Fibroblast of lung (primary cell): ENCODE measurements at places on chromosomes 4 and X. TPM values are rescaled to one million over a fixed set of nuclear protein-coding genes. Genes with fewer than 3 reads are reported as not detected.

GRCh38 chr4:114924311-114924710 is 189.1 kb downstream of the NDST4 start:
- no peaks in the 10 kb centered on the region for H3K27me3 ChIP-seq
- H3K27ac ChIP-seq: no peak overlapping the region
- H3K4me1 ChIP-seq: no peaks in the 10 kb centered on the region
- DNase-seq: no peak
- H3K36me3 ChIP-seq: no peaks in the 10 kb centered on the region
- no peak overlapping the region for H3K4me3 ChIP-seq

DRD5 gene
- total RNA-seq: not detected in 2 replicates

DNA sequence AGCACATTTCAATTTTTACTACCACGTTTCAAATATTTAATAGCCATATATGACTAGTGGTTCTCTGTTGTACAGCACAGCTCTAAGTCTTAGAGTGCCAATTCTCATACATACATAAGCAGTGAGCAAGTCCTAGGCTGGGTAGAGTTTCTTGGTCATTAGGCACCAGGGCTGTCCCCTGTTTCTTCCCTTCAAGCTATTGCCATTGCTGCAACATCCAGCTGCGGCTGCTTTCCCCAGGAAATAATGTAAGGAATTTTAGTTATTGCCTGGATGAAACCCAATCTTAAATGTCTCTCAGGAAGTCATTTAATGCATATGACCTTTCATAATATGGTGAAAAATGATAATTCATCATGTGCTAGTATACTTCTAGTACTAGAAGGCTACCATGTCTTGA is 74.1 kb upstream of the PPP3CA start:
- no peaks in the 10 kb centered on the region for H3K27me3 ChIP-seq
- no peak for DNase-seq
- no peak overlapping the region for H3K27ac ChIP-seq
- H3K4me1 ChIP-seq: no peaks in the 10 kb centered on the region

SLC10A7 gene
- total RNA-seq: 5.9 and 7.4 TPM in 2 replicates

GRCh38 chrX:20320461-20321159 is 53.9 kb upstream of the RPS6KA3 start:
- no peaks in the 10 kb centered on the region for H3K36me3 ChIP-seq
- no peak for DNase-seq
- no peak overlapping the region for H3K4me3 ChIP-seq
- no peak overlapping the region for H3K27ac ChIP-seq
- no peaks in the 10 kb centered on the region for H3K27me3 ChIP-seq
- H3K4me1 ChIP-seq: no peaks in the 10 kb centered on the region

ODAPH gene
- total RNA-seq: not detected in 2 replicates

- peaks cover 5% of the 10 kb centered on the region for H3K4me1 ChIP-seq
- H3K27ac ChIP-seq: no peak overlapping the region
- DNase-seq: no peak
- no peaks in the 10 kb centered on the region for H3K36me3 ChIP-seq
- no peak overlapping the region for H3K4me3 ChIP-seq
- H3K27me3 ChIP-seq: no peaks in the 10 kb centered on the region
Measured at GRCh38 chr4:2267841-2268240, 5.9 kb upstream of the MXD4 start.

CHST7 gene
- 8.5 and 11.2 TPM in 2 replicates for total RNA-seq

DNA sequence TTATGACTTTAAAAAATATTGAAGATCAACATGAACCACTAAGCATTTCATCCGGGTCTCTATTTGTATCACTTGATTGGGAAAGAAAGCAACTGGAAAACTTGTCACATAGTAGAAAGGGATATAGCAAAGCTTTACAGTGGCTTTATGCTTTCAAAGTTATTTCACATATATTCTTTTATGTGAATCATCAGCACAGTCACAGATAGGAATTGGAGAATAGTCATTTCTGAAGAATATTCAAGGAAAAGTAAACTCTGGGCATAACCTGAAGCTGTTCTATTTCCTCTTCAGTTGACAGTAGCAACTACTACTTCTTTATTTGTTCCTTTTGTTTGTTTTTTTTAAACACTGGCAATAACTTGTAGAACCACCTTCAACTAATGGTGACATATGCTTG is 50.5 kb downstream of the MND1 start:
- H3K4me3 ChIP-seq: no peak overlapping the region
- H3K4me1 ChIP-seq: peaks cover 2% of the 10 kb centered on the region
- DNase-seq: no peak
- no peak overlapping the region for H3K27ac ChIP-seq

UGT8 gene
- total RNA-seq: under 0.01 TPM in 1 of 2 replicates, not detected in the other

XAGE1A gene
- total RNA-seq: not detected in 2 replicates

- H3K27ac ChIP-seq: no peak overlapping the region
- H3K4me1 ChIP-seq: no peaks in the 10 kb centered on the region
- DNase-seq: no peak
- H3K36me3 ChIP-seq: no peaks in the 10 kb centered on the region
- H3K4me3 ChIP-seq: no peak overlapping the region
- no peaks in the 10 kb centered on the region for H3K27me3 ChIP-seq
Measured at GRCh38 chrX:105820247-105820646, 2.1 kb upstream of the NRK start.

TMSB15A gene
- 3.6 and 4.1 TPM in 2 replicates for total RNA-seq

DNA sequence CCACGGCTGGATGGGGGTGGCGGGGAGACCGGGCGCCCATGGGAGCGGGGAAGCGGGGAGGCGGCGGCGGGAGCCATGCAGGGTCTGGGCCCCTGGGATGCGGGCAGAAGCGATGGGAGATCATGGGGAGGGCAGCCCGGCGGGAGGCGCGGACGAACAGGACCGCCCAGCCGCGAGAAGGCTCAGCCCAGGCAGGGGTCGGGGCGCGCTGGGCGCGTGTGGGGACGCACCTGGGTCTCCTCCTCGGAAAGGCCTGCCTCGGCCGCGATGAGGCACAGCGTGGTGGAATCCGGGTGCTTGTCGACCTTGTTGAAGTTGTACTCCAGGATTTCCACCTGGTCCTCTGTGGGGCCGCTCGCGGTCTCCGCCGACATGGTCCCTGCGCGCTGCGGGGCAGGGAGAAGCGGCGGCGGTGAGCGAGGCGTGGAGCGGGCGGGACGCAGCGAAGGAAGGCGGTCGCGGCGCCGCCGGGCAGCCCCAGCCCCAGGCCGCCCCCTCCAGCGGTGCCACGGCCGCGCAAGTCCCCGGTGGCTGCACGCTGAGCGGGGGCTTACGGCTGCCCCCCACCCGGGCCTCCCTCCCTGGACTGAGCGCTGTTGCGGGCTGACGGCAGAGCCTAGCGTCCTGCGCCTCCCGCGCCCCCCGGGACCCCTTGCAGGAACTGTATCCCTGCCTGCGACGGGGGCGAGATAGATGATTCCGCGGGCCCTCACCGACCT is 25.3 kb downstream of the HOPX start:
- peak overlapping the region; percentile 44 for H3K4me3 ChIP-seq
- H3K4me1 ChIP-seq: no peaks in the 10 kb centered on the region
- no peak for DNase-seq
- peaks cover 8% of the 10 kb centered on the region for H3K27me3 ChIP-seq
- H3K27ac ChIP-seq: no peak overlapping the region
- no peaks in the 10 kb centered on the region for H3K36me3 ChIP-seq

- H3K4me1 ChIP-seq: no peaks in the 10 kb centered on the region
- no peak overlapping the region for H3K4me3 ChIP-seq
- DNase-seq: no peak
- no peaks in the 10 kb centered on the region for H3K27me3 ChIP-seq
Measured at GRCh38 chrX:111649638-111650037, 31.3 kb upstream of the ALG13 start.

DNA sequence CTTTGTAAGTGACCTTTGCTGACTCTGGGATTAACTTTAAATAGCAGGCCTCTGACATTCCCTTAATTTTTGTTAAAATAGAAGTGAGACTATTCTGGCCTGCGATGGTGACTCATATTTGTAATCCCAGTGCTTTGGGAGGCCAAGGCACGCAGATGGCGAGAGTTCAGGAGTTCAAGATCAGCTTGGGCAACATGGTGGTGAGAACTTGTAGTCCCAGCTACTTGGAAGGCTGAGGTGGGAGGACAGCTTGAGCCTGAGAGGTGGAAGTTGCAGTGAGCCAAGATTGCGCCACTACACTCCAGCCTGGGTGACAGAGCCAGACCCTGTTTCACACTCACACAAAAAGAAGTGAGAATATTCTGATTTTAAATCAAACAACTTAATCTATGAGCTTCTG is 27.3 kb downstream of the ZNF330 start:
- no peak overlapping the region for H3K4me3 ChIP-seq
- H3K36me3 ChIP-seq: no peaks in the 10 kb centered on the region
- peak overlapping the region; percentile 42 for H3K27ac ChIP-seq
- peak; percentile 90 for DNase-seq

DNA sequence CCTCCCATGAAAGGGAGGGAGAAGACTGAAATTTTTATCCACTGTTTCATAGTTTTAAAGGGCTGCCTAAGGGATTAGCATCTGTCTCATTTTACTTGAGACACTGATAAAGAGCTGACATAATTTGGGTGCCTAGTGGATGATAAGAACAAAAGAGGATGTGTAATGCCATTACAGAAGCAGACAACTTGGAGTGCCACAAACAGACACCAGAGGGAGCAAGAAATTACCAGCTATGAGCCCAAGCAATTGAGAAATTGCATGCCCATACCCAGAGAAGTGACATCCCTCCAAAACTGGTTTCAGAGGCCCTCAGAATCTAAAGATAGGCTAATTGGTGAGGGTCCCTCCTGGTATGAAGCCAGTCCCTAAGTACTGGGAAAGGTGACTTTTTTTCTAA is 38.5 kb upstream of the POU3F4 start:
- DNase-seq: no peak
- no peaks in the 10 kb centered on the region for H3K4me1 ChIP-seq
- no peak overlapping the region for H3K4me3 ChIP-seq
- H3K27ac ChIP-seq: no peak overlapping the region

PASD1 gene
- not detected in 2 replicates for total RNA-seq
